H1 (cell line): ENCODE measurements at places on chromosomes 7 and 10.

DNA sequence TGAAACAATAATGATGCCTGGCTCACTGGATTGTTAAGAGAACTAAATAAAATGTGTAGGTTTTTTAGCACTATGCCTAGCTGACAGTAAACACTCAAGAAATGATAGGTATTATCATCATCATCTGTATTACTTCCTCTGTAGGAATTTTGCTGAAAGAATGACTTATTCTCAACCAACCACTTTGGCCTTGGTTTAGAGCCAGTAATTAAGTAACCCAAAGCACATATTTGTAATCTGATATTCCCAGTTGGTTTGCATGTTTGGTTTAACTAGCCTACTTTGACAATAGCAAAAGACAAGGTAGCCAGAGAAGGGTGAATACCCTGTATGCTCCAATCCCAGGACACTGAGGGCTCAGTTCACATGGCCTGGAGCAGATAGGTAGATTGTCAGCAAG lies 34.4 kb downstream of the BCAP29 start:
- DNase-seq = no peak
- no peaks in the 10 kb centered on the region; the same call in 1 of the 2 replicates for H3K36me3 ChIP-seq
- H3K27me3 ChIP-seq = no peaks in the 10 kb centered on the region
- H3K4me1 ChIP-seq = no peaks in the 10 kb centered on the region
- H3K4me3 ChIP-seq = no peak overlapping the region

DNA sequence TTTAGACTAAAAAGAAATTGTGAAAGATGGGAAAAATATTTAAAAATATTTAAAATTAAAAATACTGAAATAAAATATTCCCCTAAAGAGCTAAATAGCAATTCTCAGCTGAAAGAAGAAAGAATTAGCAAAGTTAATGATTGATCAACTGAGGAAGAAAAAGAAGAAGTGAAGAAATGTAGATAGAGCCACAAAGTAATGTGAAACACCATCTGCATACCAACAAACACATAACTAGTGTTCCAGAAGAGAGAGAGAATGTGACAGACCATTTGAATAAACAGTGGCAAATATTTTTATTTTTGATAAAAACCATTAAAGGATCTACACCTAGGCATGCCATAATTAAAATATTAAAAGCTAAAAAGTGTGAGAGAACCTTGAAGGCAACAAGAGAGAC lies 784.5 kb upstream of the ZWINT start:
- no peak for DNase-seq
- no peak overlapping the region for H3K27ac ChIP-seq
- H3K27me3 ChIP-seq = peaks cover 70% of the 10 kb centered on the region
- no peak overlapping the region for H3K4me3 ChIP-seq
- no peaks in the 10 kb centered on the region; the same call in 1 of the 2 replicates for H3K36me3 ChIP-seq

- no peaks in the 10 kb centered on the region for H3K36me3 ChIP-seq
- H3K27me3 ChIP-seq = no peaks in the 10 kb centered on the region
- H3K27ac ChIP-seq = no peak overlapping the region
These were observed 10.5 kb downstream of the ARHGAP22 start for GRCh38 chr10:48594371-48594770.

DNA sequence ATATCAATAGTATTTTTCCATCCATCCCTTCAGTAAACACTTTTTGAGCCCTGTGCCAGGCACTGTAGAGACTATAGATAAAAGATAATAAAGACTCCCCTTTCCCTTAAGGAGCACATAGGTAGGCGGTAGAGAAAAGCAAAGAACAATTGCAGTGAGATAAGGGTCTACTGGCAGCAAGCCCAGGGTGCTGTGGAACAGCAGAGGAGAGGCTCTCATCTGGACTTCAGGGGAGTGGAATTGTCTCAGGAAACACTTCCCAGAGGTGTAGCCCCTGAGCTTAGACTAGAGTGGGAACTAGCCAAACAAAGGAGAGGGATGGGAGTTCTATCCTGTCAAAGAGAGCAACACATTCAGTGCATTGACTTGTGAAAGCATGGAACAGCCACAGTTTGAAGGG lies 102.0 kb downstream of the NRF1 start:
- H3K27ac ChIP-seq = no peak overlapping the region
- no peaks in the 10 kb centered on the region for H3K4me1 ChIP-seq
- no peak for DNase-seq
- no peak overlapping the region for H3K4me3 ChIP-seq
- no peaks in the 10 kb centered on the region for H3K27me3 ChIP-seq

- no peak overlapping the region for H3K27ac ChIP-seq
- peaks cover 3% of the 10 kb centered on the region; the same call in 1 of the 2 replicates for H3K4me1 ChIP-seq
- H3K27me3 ChIP-seq = no peaks in the 10 kb centered on the region
- H3K36me3 ChIP-seq = no peaks in the 10 kb centered on the region
- no peak overlapping the region for H3K4me3 ChIP-seq
These were observed 231.0 kb upstream of the LYZL1 start for GRCh38 chr10:29057822-29058331.

GRCh38 chr7:25720427-25720826 lies 431.6 kb upstream of the NFE2L3 start:
- no peak for DNase-seq
- H3K4me3 ChIP-seq = no peak overlapping the region
- peaks cover 2% of the 10 kb centered on the region for H3K4me1 ChIP-seq
- H3K27ac ChIP-seq = no peak overlapping the region

- H3K4me3 ChIP-seq = no peak overlapping the region
- peaks cover 4% of the 10 kb centered on the region; the same call in 1 of the 2 replicates for H3K4me1 ChIP-seq
- no peak overlapping the region for H3K27ac ChIP-seq
- no peaks in the 10 kb centered on the region for H3K27me3 ChIP-seq
These were observed 60.1 kb downstream of the ZRANB1 start for GRCh38 chr10:125002047-125002422.

DNA sequence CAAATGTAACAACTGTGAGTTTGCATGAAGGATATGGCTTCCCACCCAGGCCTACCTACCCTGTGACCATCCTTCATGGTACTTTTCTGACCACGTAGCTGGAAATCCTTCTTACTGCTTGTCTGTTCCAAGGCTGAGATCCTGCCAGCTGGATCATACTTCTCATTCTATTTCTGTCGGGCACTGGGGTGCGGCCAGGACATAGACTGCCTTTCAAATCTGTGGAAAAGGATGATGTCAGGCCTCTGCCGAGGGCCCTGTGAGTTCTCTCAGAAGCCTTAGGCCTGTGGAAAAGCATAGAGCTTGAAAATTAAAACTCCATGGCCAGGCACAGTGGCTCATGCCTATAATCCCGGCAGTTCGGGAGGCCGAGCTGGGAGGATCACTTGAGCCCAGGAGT lies 10.0 kb downstream of the VWC2 start:
- H3K4me3 ChIP-seq = no peak overlapping the region
- no peaks in the 10 kb centered on the region for H3K36me3 ChIP-seq
- no peak overlapping the region for H3K27ac ChIP-seq
- DNase-seq = no peak
- no peaks in the 10 kb centered on the region for H3K27me3 ChIP-seq

GRCh38 chr7:37065779-37066271 lies 341.5 kb upstream of the AOAH start:
- no peaks in the 10 kb centered on the region for H3K4me1 ChIP-seq
- no peaks in the 10 kb centered on the region for H3K36me3 ChIP-seq
- H3K4me3 ChIP-seq = no peak overlapping the region
- no peak for DNase-seq
- no peak overlapping the region for H3K27ac ChIP-seq

DNA sequence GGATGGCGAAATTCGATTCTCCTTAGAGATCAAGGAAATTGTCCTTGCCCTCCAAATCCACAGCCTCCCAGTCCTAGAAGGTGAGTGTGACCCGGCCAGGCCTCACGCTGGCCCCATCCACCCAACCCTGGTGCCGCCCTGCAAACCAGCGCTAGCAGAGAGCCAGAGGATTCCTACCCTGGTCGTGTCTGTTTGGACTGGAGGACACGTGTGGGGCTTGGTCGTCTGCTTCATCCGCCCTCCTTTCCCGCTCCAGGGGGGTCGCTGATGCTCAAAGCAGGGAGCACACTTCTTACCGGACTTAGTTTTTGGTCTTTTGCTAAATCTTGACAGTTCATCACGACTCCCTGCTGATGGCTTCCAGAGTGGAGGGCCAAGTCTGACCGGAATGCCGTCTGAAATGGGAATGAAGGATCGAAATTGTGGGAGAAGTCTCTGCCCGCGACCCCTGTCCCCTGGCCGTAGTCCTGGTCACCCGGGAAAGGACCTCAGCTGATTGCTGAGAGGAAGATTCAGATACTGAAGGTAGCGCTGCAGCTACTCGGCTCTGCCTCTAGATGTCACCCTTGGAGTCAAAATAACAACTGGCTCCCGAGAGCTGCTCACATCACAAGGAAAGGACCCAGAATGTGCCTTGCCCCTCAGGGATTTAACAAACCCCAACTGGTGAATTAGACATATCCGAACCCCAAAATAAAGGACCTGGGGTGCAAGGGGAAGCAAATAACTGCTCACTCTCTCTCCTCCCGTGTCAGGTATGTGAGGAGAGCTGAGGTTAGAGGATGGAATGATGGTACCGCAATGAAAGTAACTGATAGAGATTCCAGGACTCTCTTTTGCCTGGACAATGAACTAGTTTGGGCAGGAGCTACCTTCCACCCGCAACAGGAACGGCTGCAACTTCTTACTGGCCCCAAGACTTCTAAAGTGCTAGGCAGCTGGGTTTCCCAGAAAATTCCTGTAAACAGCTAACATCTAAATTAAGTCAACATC lies 23.5 kb upstream of the ORC5 start:
- H3K4me1 ChIP-seq = no peaks in the 10 kb centered on the region
- H3K27me3 ChIP-seq = no peaks in the 10 kb centered on the region
- H3K4me3 ChIP-seq = no peak overlapping the region
- H3K36me3 ChIP-seq = no peaks in the 10 kb centered on the region
- H3K27ac ChIP-seq = no peak overlapping the region

- DNase-seq = no peak
- no peaks in the 10 kb centered on the region for H3K36me3 ChIP-seq
- no peak overlapping the region for H3K4me3 ChIP-seq
- peaks cover 4% of the 10 kb centered on the region for H3K4me1 ChIP-seq
These were observed 64.2 kb upstream of the LYZL1 start for GRCh38 chr10:29224631-29225030.

GRCh38 chr10:72375173-72375572 lies 20.5 kb upstream of the DNAJB12 start:
- H3K4me3 ChIP-seq = no peak overlapping the region
- no peaks in the 10 kb centered on the region for H3K4me1 ChIP-seq
- no peak overlapping the region for H3K27ac ChIP-seq
- no peak for DNase-seq
- H3K36me3 ChIP-seq = no peaks in the 10 kb centered on the region

GRCh38 chr7:154919344-154920225 lies 83.3 kb downstream of the PAXIP1 start:
- H3K4me1 ChIP-seq = no peaks in the 10 kb centered on the region
- no peaks in the 10 kb centered on the region; the same call in 1 of the 2 replicates for H3K27me3 ChIP-seq
- H3K36me3 ChIP-seq = no peaks in the 10 kb centered on the region
- H3K4me3 ChIP-seq = no peak overlapping the region
- H3K27ac ChIP-seq = no peak overlapping the region

- no peaks in the 10 kb centered on the region for H3K36me3 ChIP-seq
- no peak for DNase-seq
- no peaks in the 10 kb centered on the region for H3K4me1 ChIP-seq
- H3K4me3 ChIP-seq = no peak overlapping the region
- no peak overlapping the region for H3K27ac ChIP-seq
These were observed 79.8 kb upstream of the PDE1C start for GRCh38 chr7:32150039-32150438.

DNA sequence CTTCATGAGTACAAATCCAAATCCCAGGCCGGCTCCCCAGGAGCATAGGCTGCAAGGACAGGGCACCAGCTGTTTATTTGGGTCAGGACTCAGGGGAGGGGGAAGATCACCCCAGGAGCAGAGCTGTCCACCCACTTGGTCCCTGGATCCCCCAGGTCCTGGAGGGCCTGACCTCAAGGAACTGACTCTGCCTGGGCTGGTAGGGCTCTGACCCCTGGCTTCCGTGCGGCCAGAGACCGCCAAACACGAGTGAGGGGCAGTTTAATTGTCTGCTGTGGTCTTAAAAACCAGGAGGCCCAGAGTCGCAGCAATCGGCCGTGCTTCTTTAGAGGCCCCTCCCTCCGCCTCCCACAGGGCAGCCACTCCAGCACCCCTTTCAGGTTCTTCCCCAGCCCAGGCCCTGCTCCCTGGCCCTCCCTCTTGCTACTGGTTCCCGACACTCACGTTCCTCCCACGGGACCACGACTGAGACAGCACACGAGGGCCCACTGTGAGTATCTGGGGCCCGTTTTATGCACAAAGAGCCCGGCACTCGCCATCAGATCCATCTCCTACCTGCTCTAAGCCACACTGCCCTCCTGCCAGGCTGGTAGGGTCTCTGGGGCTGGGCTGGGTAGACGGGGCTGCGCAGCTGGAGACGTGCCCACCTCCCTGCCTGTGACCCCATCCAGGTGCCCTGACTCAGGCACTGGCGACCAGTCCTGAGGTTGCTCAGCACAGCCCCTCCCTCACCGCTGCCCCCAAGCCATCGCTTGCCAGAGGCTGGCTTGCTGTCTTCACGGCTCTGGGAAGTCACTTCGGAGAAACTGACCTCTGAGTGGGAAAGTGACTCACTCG lies 30.0 kb upstream of the CFAP46 start:
- peak overlapping the region; percentile 19; the same call in 1 of the 2 replicates for H3K4me3 ChIP-seq
- peaks cover 5% of the 10 kb centered on the region; the same call in 1 of the 2 replicates for H3K27me3 ChIP-seq
- no peaks in the 10 kb centered on the region for H3K36me3 ChIP-seq
- peaks cover 24% of the 10 kb centered on the region for H3K4me1 ChIP-seq
- DNase-seq = no peak

DNA sequence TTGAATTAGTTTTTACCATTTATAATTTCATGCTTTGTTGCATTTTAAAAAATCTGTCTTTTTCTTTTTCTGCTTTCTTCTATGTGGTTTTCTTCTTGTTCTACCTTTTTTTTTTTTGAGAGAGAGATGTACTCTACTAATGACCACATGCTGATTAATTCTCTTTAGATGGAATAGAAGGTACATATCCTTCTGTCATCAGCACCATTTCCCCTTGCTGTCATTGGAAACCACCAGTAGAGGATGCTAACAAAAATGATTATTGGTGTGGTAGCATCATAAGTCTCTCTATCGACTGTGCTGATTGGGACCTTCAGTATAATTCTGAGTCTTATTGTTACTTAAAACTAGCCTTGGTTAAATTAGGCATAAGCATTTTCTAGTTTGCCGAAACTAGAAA lies 3.6 kb downstream of the ZEB1 start:
- H3K27me3 ChIP-seq = peaks cover 27% of the 10 kb centered on the region
- no peaks in the 10 kb centered on the region for H3K36me3 ChIP-seq
- H3K4me1 ChIP-seq = no peaks in the 10 kb centered on the region; the same call in 1 of the 2 replicates
- no peak for DNase-seq
- H3K4me3 ChIP-seq = no peak overlapping the region
- no peak overlapping the region for H3K27ac ChIP-seq

- H3K27ac ChIP-seq = no peak overlapping the region
- H3K27me3 ChIP-seq = no peaks in the 10 kb centered on the region
- H3K4me3 ChIP-seq = no peak overlapping the region
- H3K4me1 ChIP-seq = no peaks in the 10 kb centered on the region
These were observed 31.5 kb downstream of the CREB3L2 start for GRCh38 chr7:137970253-137970975.

GRCh38 chr7:42115795-42116194 lies 121.2 kb downstream of the GLI3 start:
- no peak overlapping the region for H3K4me3 ChIP-seq
- 0 out of 2 replicates have a peak, but pooled peaks cover 2% of the 10 kb centered on the region for H3K4me1 ChIP-seq
- H3K27me3 ChIP-seq = no peaks in the 10 kb centered on the region
- no peak overlapping the region for H3K27ac ChIP-seq
- no peaks in the 10 kb centered on the region for H3K36me3 ChIP-seq
